Astrocyte of the cerebellum (primary cell): ENCODE measurements at places on chromosomes 13 and 19.

DNA sequence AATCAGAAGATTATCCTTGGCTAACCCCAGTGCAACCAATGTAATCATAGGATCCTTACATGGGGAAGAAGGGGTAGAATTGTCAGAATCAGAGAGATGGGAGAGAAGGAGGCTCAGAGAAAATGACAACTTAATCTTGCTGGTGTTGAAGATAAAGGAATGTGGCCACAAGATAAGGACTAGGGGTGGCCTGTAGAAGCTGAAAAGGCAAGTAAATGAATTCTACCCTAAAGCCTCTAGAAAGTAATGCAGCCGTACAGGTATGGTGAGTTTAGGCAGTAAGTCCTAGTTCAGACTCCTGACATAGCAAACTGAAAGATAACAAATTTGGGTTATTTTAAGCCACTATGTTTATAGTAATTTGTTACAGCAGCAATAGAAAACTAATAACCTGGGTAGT, 718.5 kb downstream of the SLITRK6 start:
- DNase-seq: no peak

- no peak for DNase-seq
Observed at GRCh38 chr19:46201454-46202310, 27.9 kb upstream of the IGFL1 start.

DNA sequence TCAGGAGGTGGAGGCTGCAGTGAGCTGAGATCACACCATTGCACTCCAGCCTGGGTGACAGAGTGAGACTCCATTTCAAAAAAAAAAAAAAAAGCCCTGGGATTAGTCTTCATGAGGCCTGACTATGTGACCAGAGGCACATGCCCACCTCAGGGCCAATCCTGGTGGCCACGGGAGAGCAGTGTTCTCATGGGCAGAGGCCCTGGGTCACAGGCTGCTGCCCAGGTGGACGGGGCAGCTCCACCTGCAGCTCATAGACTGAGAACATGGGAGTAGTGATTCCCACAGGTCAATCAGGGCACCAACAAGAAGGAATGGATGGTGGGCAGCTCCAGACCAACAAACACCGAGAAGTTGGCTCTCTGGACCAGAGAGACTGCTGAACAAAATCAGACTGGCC, 26.1 kb upstream of the PEPD start:
- no peak for DNase-seq

DNA sequence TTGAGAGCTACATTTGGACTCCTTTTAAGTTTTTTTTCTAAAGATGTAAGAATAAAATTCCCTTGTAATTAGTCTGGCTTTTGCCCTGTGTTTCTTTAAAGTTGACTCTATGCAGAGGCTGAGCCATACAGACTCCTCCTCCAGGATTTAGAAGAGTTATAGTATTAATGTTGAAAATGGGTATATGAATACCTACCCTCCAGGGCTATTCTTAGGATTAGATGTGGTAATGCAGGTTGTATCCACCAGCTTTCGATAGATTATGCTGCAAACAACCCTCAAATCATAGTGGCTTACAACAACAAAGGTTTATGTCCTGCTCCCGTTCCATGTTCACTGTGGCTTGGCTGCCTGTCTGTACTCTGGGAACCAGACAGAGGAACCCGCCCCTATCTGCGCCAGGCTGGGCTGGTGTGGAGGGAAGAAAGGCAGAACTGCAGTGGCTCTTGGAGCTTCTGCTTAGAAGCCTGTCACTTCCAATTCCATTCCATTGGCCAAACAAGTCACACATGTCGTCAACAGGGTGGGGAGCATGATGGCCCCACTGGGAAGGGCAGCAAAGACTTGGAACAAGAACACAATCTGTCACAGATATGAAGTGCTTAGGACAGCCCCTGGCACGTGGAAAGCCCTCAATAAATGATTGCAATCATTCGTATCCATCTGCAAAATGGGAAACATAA, 290.8 kb downstream of the FOXO1 start:
- DNase-seq: no peak

DNA sequence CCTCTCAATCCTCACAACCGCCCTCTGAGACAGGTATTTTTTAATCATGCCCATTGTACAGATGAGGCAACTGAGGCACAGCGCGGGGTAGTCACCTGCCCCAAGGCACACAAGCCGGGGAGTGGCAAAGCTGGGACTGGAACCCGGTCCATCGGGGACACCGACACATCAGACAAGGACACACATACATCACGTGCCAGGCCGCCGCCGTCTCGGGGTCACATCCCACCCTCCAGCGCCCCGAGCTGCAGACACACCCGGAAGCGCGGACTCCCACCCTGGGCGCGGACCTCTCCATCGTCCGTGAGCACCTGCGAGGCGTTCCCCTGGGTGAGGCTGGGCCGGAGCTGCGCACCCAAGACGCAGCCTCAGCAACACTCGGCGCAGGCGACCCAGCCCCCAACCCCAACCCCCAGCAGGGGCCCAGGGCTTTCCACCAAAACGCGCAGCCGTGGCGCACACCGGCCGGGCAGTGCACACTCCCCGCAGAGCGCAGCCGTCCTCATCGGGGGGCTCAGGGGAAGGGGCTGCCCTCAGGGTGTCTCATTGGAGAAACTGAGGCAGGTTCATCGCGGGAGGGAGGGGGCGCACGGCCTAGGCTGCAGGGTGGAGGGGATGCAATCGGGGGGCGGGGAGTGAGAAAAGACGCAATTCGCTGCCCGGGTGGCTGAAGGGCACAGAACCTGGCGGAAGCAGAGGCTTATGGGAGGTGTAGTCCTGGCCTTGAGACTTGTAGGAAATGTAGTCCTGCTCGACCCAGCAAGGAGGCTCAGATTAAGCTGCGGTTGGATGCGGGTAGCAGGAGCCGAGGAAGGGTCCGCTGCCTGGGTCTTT, 1.9 kb upstream of the LMTK3 start:
- peak; percentile 12 for DNase-seq

GRCh38 chr19:13865571-13866462, 11.1 kb upstream of the NANOS3 start:
- DNase-seq: no peak

DNA sequence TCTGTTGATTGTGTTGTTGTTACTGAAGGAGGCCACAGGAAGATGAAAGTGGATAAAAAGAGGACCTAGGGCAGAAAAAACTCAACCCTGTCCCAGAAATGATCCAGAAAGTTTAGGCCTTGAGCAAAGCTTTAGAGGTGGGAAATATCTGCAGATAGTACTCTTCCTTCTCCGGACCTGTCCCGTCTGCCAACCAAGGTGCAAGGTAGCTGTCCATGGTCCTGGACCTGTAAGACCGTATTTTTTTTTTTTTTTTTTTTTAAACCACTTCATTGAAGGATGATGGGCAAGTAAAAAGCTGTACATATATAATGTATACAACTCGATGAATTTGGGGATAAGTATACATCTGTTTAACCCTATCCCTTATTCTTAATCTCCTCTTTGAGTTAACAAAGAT, 225.9 kb downstream of the OLFM4 start:
- DNase-seq: no peak

GRCh38 chr13:73835138-73835721, 299.0 kb downstream of the KLF12 start:
- DNase-seq: peak; percentile 33

GRCh38 chr19:10037367-10037766, 24.1 kb downstream of the RDH8 start:
- DNase-seq: no peak

GRCh38 chr13:88022431-88023208, 351.4 kb downstream of the SLITRK5 start:
- DNase-seq: no peak
